ENCODE measurements at places on chromosomes 12 and 14.

DNA sequence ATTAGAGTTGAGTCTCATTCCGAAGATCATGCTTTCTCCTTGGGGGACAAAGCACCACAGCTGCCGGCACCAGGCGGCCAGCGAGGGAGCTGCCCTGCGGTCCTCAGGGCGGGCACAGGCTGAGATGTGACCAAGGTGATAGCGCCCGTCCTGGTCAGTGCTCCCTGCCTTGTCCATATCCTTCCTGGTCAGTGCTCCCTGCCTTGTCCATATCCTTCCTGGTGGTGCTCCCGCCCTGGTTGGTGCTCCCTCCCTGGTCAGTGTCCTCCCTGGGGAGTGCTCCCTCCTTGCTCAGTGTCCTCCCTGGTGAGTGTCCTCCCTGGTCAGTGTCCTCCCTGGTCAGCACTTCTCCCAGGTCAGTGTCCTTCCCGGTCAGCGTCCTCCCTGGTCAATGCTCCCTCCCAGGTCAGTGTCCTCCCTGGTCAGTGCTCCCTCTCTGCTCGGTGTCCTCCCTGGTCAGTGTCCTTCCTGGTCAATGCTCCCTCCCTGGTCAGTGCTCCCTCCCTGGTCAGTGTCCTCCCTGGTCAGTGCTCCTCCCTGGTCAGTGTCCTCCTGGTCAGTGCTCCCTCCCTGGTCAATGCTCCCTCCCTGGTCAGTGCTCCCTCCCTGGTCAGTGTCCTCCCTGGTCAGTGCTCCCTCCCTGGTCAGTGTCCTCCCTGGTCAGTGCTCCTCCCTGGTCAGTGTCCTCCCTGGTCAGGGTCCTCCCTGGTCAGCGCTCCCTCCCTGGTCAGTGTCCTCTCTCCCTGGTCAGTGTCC lies 92.2 kb downstream of the ADGRD1 start:
- H3K27me3 ChIP-seq, result no peaks in the 10 kb centered on the region
- H3K4me1 ChIP-seq, result no peaks in the 10 kb centered on the region
- H3K4me3 ChIP-seq, result no peak overlapping the region
- H3K27ac ChIP-seq, result no peak overlapping the region

- H3K27ac ChIP-seq, result no peak overlapping the region
- no peaks in the 10 kb centered on the region for H3K4me1 ChIP-seq
- H3K4me3 ChIP-seq, result no peak overlapping the region
- no peak for DNase-seq
Measured at GRCh38 chr14:49463146-49463545, 123.0 kb downstream of the RPS29 start.

DNA sequence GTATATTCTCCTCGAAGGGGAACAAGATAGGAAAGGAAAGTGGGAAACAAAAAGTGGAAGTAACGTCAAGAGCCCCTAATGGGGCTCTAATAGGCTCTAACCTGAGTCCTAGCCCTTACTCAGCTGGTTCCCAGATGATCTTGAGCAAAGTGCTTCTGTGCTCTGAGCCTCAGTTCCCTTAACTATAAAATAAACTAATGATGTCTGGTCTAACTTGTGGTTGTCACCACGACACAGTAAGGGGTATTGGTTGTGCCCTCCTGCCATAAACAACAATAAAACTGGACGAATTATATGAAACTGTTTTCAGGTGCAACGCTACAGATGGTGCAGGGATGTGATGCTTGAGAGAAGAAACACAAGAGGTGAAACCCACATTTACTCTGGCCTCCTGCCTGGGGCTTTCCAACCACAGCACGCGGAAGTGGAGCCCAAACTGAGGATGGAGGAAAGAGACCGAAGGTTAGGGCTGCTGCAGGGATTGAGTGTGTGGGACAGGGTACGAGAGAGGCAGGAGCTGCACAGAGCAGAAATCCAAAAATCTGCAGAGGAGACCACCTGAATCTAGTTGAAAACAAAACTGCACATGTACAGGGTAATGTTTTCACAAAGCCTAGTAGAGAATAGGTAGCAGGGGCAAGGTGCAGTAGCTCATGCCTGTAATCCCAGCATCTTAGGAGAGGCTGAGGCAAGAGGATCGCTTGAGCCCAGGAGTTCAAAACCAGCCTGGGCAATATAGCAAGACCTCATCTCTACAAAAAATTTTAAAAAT lies 45.6 kb upstream of the BCL2L14 start:
- H3K4me3 ChIP-seq, result peak overlapping the region; percentile 37
- peaks cover 13% of the 10 kb centered on the region for H3K36me3 ChIP-seq
- peak overlapping the region; percentile 47 for H3K27ac ChIP-seq
- H3K27me3 ChIP-seq, result no peaks in the 10 kb centered on the region

GRCh38 chr14:94665121-94665520 lies 52.9 kb downstream of the SERPINA3 start:
- no peaks in the 10 kb centered on the region for H3K4me1 ChIP-seq
- no peak for DNase-seq
- no peak overlapping the region for H3K4me3 ChIP-seq
- H3K27ac ChIP-seq, result no peak overlapping the region

DNA sequence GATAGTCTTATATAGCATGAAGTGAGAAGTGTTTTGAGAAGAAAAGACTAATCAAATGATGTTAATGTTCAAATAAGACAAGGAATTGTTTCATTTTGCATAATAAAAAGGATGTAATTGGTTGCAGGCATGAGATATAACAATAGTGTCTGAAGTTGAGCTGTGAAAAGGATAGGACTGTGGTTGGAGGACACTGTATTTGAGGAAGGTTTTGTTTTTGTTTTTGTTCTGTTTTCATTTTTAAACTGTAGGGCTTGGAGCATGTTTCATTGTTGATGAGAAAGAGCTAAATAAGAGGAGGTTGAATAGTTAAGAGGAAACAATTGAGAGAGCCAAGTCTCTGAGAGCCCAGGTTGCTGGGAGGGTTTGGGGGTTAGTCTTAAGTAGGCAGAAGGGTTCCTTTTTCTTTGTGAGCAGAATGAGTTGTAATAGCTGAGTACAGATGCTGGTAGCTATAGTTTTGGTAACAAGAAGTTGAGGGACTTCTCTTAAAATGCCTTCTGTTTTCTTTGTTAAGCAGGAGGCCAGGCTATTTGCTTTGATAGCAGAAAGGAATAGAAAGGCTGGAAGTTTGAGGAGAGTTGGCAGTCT lies 58.4 kb downstream of the CCDC91 start:
- peaks cover 69% of the 10 kb centered on the region for H3K4me1 ChIP-seq
- peak overlapping the region; percentile 59 for H3K27ac ChIP-seq
- H3K36me3 ChIP-seq, result no peaks in the 10 kb centered on the region
- H3K4me3 ChIP-seq, result peak overlapping the region; percentile 14

DNA sequence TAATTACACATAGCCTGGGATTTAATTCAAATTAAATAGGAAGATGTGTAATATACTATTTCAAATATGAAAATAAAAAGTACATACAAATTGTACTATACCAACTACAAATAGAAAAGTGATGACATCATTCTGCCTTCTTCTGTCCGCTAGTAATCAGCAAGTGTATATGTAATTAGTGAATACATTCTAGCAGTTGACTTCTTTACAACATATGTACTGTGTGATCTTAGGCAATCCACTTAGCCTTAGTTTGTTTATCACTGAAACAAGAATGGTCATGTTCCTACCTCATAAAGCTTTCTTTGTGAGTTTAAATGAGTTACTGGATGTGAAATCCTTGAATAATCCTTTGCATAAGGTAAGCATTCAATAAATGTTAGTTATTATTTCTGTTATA lies 7.8 kb upstream of the LUM start:
- no peak for DNase-seq
- no peaks in the 10 kb centered on the region for H3K27me3 ChIP-seq
- H3K4me3 ChIP-seq, result no peak overlapping the region
- H3K36me3 ChIP-seq, result no peaks in the 10 kb centered on the region

GRCh38 chr12:110174373-110174996 lies 50.3 kb downstream of the IFT81 start:
- H3K36me3 ChIP-seq, result no peaks in the 10 kb centered on the region
- H3K27ac ChIP-seq, result no peak overlapping the region
- no peak overlapping the region for H3K4me3 ChIP-seq
- no peaks in the 10 kb centered on the region for H3K4me1 ChIP-seq

GRCh38 chr12:89281539-89281867 lies 70.8 kb downstream of the DUSP6 start:
- H3K27ac ChIP-seq, result peak overlapping the region; percentile 84
- DNase-seq, result no peak
- no peaks in the 10 kb centered on the region for H3K36me3 ChIP-seq
- peaks cover 40% of the 10 kb centered on the region for H3K4me1 ChIP-seq
- H3K27me3 ChIP-seq, result no peaks in the 10 kb centered on the region

DNA sequence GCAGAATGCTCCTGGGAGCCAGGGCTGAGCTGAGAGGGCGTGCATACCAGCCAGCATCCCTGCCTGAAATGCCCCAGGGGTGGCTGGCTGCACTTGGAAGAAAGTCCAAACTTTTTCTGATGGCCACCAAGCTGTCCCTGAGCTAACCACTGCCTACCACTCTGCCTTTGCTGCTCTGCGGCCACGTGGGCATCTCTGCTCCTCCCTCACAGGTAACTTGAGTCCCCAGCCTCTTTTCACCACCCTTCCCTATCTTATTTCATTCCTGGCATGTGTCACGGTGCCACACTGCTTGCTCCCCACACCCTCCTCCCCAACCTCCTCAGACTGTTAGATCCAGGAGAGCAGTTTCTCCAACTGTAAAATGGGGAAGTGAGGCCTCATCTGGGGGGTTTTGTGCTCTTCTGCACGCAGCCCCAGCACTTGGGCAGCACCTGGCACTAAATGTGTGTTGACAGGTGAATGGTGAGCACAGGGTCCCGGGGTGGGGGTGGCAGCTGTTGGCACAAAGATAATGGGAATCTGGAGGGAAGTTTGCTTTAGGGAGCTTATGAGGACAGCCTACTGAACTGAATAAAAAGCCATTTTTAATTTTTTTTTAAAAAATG lies 113.0 kb downstream of the GLT1D1 start:
- no peak overlapping the region for H3K27ac ChIP-seq
- H3K27me3 ChIP-seq, result peaks cover 29% of the 10 kb centered on the region
- no peak overlapping the region for H3K4me3 ChIP-seq
- H3K4me1 ChIP-seq, result peaks cover 7% of the 10 kb centered on the region

DNA sequence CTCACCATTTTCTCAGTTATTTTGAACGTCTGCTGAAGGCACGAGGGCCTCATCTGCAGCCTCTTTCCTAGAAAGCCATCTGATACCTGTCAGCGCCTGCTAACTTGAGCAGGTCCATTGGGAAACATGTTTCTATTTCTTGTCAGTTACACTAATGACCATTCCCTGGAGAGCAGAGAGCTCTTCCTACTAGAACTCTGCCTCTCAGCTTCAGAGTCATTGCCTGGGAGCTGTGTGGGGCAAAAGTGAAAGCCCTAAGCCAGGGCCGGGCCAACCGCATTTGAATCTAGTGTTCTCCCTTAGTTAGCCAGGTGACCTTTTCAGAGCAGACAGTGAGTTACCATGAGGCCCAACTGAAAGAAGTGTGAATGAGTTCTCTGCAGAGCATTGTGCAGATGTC lies 135.8 kb downstream of the EML1 start:
- no peak overlapping the region for H3K27ac ChIP-seq
- peaks cover 6% of the 10 kb centered on the region for H3K4me1 ChIP-seq
- no peak for DNase-seq
- no peak overlapping the region for H3K4me3 ChIP-seq
- no peaks in the 10 kb centered on the region for H3K36me3 ChIP-seq

- H3K4me1 ChIP-seq, result peaks cover 56% of the 10 kb centered on the region
- H3K4me3 ChIP-seq, result no peak overlapping the region
- no peaks in the 10 kb centered on the region for H3K27me3 ChIP-seq
- DNase-seq, result peak; percentile 52
- peak overlapping the region; percentile 29 for H3K27ac ChIP-seq
Measured at GRCh38 chr14:22099942-22100763, 426.5 kb upstream of the OR4E1 start.

GRCh38 chr14:93240678-93241000 lies 33.6 kb downstream of the UBR7 start:
- no peak overlapping the region for H3K27ac ChIP-seq
- H3K27me3 ChIP-seq, result no peaks in the 10 kb centered on the region
- DNase-seq, result no peak
- peaks cover 18% of the 10 kb centered on the region for H3K4me1 ChIP-seq
- peaks cover 54% of the 10 kb centered on the region for H3K36me3 ChIP-seq
- H3K4me3 ChIP-seq, result no peak overlapping the region

- no peak for DNase-seq
- H3K27ac ChIP-seq, result no peak overlapping the region
- no peaks in the 10 kb centered on the region for H3K27me3 ChIP-seq
- H3K36me3 ChIP-seq, result no peaks in the 10 kb centered on the region
- no peaks in the 10 kb centered on the region for H3K4me1 ChIP-seq
Measured at GRCh38 chr14:53509276-53510244, 356.4 kb upstream of the DDHD1 start.

DNA sequence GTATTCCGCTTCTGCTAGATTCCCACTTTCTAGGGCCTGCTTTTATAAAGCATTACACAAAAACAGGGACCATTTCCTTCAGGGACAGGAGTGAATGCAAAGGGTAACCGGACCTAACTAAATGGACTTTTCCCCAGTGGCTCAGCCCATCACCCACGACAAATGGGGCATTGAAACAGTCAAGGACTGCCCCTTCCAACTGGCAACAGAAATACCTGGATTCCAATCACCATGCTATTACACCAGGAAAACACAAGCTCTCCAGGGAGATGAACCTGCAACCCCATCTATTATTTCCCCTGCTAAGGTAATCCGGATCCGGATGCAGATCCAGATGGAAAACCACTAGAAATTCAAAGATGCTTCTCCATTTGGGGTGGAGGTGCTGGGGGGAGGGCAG lies 1.0 kb downstream of the MPHOSPH9 start:
- peaks cover 62% of the 10 kb centered on the region for H3K4me1 ChIP-seq
- peak overlapping the region; percentile 99 for H3K27ac ChIP-seq
- H3K27me3 ChIP-seq, result no peaks in the 10 kb centered on the region
- H3K36me3 ChIP-seq, result peaks cover 77% of the 10 kb centered on the region

GRCh38 chr14:69674546-69675244 lies 63.3 kb downstream of the SUSD6 start:
- no peak for DNase-seq
- peak overlapping the region; percentile 99 for H3K27ac ChIP-seq
- H3K36me3 ChIP-seq, result peaks cover 70% of the 10 kb centered on the region
- no peaks in the 10 kb centered on the region for H3K27me3 ChIP-seq
- H3K4me3 ChIP-seq, result peak overlapping the region; percentile 75

DNA sequence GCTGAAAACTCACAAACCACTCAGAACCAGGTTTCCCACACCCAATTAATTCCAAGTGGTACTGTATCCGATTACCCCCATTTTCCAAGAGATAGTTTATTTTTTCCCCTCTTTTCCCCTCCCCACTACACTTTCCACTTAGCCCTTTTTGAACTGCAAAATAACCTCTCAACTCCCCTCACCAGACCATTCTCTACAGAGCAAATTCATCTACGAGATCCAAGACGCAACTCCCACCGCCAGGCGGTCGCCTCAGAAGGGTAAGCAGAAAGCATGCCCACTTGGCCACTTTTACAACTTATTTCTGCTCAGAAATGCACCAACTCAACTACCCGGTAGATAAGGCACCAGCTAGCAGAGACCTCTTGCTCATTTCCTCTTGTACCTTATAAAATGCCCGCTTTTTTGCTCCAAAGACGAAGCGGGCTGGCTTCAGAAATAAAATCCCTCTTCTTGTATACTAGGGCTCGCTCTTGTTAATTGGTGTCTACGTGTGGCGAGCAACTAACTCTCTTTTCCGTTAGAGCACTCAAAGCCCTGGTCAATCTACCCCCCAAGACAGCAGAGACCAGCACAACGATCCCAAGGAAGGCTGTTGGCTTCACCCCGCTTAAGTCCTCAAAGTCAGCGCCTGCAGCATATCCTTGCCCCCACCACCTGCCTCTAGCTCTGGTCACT lies 910 bp upstream of the SRP54 start:
- no peak for DNase-seq
- H3K4me1 ChIP-seq, result peaks cover 17% of the 10 kb centered on the region
- H3K27ac ChIP-seq, result no peak overlapping the region
- H3K27me3 ChIP-seq, result no peaks in the 10 kb centered on the region
- H3K4me3 ChIP-seq, result no peak overlapping the region

All from activated T-cell treated with anti-CD3 and anti-CD28 coated beads, Interleukin-2, amount 50 U/mL, for 24 hours (primary cell).